ENCODE measurements at places on chromosomes 12 and 14. TPM values are rescaled to one million over a fixed set of nuclear protein-coding genes. Genes with fewer than 3 reads are reported as not detected.

Gene PPP2R5E
- total RNA-seq: 59.0 TPM

Gene RFC5
- total RNA-seq: 34.5 TPM

Gene PTPN6
- total RNA-seq: 34.5 TPM

Gene RDH16
- total RNA-seq: 0.85 TPM

Gene DIP2B
- 22.0 TPM for total RNA-seq

Gene NTS
- total RNA-seq: 22.1 TPM

DNA sequence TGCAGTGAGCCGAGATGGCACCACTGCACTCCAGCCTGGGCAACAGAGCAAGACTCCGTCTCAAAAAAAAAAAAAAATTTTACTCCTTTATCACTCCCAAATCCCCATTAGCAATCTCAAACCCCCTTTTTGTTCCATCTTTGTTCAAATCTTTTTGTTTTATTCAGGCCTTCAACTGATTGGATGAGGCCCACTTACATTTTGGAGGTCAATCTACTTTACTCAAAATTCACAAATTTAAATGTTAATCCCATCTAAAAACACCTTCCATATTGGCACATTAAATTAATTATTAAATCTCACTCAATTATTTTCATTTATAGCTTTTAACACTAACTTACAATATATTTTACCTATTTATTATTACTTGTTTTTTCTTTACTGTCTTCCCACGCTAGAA lies 27.0 kb upstream of the TXNRD1 start:
- no peak overlapping the region for H3K4me3 ChIP-seq
- no peaks in the 10 kb centered on the region for H3K27me3 ChIP-seq
- no peak for DNase-seq
- H3K27ac ChIP-seq: no peak overlapping the region
- peaks cover 11% of the 10 kb centered on the region for H3K36me3 ChIP-seq

GRCh38 chr14:99633141-99633540 lies 11.8 kb upstream of the HHIPL1 start:
- H3K27ac ChIP-seq: no peak overlapping the region
- H3K27me3 ChIP-seq: no peaks in the 10 kb centered on the region
- no peaks in the 10 kb centered on the region for H3K36me3 ChIP-seq

- H3K4me1 ChIP-seq: no peaks in the 10 kb centered on the region
- H3K4me3 ChIP-seq: no peak overlapping the region
- peaks cover 39% of the 10 kb centered on the region for H3K36me3 ChIP-seq
- no peak for DNase-seq
- H3K27me3 ChIP-seq: no peaks in the 10 kb centered on the region
- H3K27ac ChIP-seq: no peak overlapping the region
These were observed 7.1 kb downstream of the NR2C1 start for GRCh38 chr12:95066091-95066855.

GRCh38 chr14:31947076-31947475 lies 130.0 kb upstream of the ARHGAP5 start:
- peaks cover 39% of the 10 kb centered on the region for H3K4me1 ChIP-seq
- H3K27ac ChIP-seq: no peak overlapping the region
- no peaks in the 10 kb centered on the region for H3K36me3 ChIP-seq
- no peaks in the 10 kb centered on the region for H3K27me3 ChIP-seq

DNA sequence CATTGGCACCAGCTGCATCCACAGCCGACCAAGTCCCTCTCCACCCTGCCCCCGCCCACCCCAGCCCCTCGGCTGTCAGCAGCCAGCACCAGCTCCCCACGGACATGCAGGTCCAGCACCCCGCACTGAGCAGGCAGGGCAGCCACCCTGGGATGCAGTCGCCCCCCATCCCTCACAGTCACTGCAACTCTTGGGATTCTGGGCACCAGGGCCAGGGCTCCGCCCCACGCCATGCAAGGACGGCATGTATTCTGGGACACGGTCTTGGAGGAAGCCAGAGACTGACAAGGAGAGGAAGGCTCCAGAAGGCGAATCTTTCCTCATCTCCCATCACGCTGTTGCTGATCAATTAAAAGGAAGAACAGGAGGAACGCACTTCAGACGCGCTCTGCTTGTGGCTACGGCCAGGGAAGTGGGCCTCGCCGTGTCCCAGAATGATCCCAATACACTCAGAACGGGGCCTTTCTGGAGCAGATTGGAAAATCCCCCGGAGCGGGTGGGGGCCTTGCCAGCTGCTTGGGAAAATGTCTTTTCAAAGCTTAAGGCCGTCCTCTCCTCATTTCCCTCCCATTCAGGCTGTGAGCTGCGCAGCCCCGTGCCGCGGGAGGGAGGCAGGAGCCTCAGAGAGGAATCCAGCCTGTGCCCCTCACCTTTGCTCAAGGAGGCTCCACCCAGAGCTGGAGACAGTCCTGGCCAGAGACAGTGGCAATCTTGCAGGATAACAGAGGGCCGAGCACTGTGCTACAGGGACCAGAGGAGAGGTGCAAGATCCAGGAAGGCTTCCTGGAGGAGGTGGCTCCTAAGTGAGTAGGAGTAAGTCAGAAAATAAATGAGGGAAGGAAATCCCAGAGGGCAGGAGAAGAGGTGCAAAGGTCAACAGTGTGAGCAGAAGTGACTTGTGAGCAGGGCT lies 54.1 kb upstream of the DIO3 start:
- 0 out of 2 replicates have a peak, but pooled peaks cover 2% of the 10 kb centered on the region for H3K4me1 ChIP-seq
- H3K4me3 ChIP-seq: no peak overlapping the region

GRCh38 chr12:111260732-111261131 lies 108.2 kb downstream of the PHETA1 start:
- peak overlapping the region; percentile 53 for H3K27ac ChIP-seq
- H3K4me3 ChIP-seq: no peak overlapping the region
- no peaks in the 10 kb centered on the region for H3K36me3 ChIP-seq
- H3K4me1 ChIP-seq: no peaks in the 10 kb centered on the region

DNA sequence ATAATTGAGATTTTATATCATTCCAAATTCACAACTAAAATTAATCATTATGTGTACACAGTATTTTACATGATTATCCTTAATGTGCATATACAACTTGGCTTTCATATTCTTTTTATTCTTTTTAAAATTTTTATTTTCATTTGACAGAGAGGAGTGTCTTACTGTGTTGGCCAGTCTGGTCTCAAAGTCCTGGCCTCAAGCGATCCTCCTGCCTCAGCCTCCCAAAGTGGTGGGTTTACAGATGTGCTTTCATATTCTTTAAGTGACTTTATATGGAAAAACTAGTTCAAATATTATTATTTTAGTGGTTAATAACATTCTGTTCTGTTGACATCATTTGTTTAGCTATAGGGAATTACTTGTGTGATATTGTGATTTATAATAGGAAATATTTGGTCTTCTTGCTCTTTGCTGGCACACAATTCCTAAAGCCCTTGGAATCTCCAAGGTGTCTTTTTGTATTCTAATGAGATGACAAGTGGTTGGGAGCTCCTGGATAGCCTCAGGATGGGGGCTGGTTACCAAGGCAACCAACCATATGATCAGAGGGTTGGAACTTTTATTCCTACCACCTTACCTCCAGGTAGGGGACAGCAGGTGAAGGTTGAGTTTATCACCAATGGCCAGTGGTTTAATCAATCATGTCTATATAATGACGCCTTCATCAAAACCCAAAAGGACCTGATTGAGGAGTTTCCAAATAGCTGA lies 16.0 kb upstream of the ZNF410 start:
- peaks cover 14% of the 10 kb centered on the region for H3K36me3 ChIP-seq
- H3K27me3 ChIP-seq: no peaks in the 10 kb centered on the region
- H3K4me1 ChIP-seq: peaks cover 4% of the 10 kb centered on the region
- no peak overlapping the region for H3K4me3 ChIP-seq
- no peak overlapping the region for H3K27ac ChIP-seq

- peak; percentile 62 for DNase-seq
- no peak overlapping the region for H3K27ac ChIP-seq
- peaks cover 6% of the 10 kb centered on the region for H3K27me3 ChIP-seq
- peaks cover 27% of the 10 kb centered on the region for H3K4me1 ChIP-seq
These were observed 31.7 kb upstream of the TUBA1C start for GRCh38 chr12:49232940-49233841.

DNA sequence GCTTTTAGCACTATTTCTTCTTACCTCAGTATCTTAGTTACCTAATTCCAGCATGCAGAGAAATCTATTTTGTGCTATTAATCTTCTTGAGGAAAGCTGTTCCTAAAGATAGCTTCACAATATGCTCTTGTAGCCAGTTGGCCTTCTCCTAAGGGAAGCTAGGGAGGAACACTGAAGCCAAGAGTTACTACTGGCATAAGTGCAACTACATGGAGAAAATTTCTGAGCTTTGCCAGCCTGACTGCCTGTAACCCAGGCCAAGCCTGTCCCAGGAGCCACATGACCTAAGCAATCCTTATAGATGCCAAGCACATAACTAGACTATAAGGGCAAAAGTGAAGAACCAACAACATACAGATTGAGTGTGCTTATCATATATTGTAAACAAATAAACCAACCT lies 890.2 kb downstream of the FLRT2 start:
- peaks cover 4% of the 10 kb centered on the region for H3K36me3 ChIP-seq
- H3K27me3 ChIP-seq: no peaks in the 10 kb centered on the region
- H3K27ac ChIP-seq: no peak overlapping the region

DNA sequence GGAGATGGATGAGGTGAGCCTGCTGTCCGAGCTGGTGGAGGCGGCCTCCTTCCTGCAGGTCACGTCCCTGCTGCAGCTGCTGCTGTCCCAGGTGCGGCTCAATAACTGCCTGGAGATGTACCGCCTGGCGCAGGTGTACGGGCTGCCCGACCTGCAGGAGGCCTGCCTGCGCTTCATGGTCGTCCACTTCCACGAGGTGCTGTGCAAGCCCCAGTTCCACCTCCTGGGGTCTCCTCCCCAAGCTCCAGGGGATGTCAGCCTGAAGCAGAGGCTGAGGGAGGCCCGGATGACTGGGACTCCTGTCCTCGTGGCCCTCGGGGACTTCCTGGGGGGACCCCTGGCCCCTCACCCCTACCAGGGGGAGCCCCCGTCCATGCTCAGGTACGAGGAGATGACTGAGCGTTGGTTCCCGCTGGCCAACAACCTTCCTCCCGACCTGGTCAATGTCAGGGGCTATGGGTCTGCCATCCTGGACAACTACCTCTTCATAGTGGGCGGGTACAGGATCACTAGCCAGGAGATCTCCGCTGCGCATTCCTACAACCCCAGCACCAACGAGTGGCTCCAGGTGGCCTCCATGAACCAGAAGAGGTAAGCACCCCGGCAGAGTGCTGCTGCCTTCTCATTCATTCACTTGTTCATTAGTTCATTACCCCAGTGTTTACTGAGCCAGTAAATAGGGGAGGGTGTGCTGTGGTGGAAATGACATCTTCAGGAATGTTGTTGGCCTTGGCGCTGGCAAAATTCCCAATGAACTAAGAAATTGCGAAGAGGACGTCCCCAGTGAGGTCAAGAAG lies 774 bp upstream of the MANSC4 start:
- peak overlapping the region; percentile 38 for H3K27ac ChIP-seq
- peak; percentile 21 for DNase-seq
- peak overlapping the region; percentile 71 for H3K4me3 ChIP-seq
- H3K36me3 ChIP-seq: peaks cover 18% of the 10 kb centered on the region
- no peaks in the 10 kb centered on the region for H3K27me3 ChIP-seq

DNA sequence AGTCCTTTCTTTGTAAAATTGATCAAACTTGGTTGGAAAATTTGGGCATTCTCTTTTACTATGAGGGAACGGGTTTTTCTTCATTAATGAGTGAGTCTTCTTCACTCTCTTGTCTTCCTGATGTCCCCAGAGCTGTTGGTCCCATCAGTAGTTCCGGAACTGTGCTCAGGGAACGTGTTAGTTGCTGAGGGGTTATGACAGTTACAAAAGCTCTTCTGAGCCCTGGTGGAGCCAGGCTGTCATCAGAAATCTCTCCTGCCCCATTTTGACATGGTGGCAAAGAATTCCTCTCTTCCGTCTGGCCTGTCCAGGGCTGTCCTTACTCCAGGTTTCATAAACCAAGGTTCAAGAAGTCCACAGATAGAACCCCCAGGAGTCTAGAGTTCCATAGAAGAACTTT lies 208.5 kb downstream of the SLC41A2 start:
- H3K27me3 ChIP-seq: no peaks in the 10 kb centered on the region
- peak overlapping the region; percentile 14 for H3K4me3 ChIP-seq

DNA sequence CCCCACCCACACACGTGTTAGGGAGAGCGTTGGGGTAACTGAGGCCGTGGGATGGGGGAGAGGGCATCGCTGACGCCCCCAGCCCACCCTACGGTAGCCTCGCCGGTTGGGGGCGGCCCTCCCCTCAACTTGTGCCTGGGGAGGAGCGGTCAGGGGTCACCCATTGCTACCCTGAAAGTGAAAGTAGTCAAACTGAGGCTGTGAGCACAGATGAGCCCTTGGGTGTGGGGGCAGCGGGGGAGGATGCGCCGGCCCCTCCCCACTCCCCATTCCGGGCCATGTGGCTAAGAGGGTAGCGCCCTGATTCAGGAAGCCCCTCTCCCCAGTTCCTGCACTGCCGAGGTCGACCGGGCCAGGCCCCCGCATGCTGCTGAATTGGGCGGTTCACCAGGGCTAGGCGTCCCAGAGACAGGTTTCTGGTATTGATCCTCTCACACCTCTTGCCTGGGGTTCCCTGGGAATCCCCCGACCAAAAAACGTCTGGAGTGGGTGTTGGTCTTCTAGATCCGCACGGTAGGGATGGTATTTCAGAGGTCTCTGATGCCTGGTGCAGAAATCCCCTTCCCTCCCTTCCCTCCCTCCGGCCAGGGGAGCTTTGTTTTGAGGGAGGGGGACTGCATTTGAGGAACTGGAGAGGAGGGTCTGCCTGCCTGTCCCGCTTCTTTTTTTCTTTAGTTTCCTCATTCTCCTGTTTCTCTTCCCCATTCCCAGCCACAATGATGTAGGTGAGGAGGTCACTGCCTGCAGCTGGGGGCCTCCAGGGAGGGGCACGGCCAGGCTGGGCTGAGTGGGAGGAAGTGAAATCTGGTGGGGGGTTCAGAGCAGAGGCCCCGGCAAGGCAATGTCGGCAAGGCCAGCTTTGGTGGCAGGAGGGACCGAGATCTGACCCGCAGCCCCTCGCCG lies 1.0 kb downstream of the SH2B3 start:
- H3K27ac ChIP-seq: peak overlapping the region; percentile 68
- H3K36me3 ChIP-seq: no peaks in the 10 kb centered on the region
- 0 out of 2 replicates have a peak, but pooled peaks cover 2% of the 10 kb centered on the region for H3K27me3 ChIP-seq
- peak overlapping the region; percentile 80 for H3K4me3 ChIP-seq
- peaks cover 60% of the 10 kb centered on the region for H3K4me1 ChIP-seq
- DNase-seq: no peak

- H3K27me3 ChIP-seq: no peaks in the 10 kb centered on the region
- peaks cover 33% of the 10 kb centered on the region for H3K4me1 ChIP-seq
- no peaks in the 10 kb centered on the region for H3K36me3 ChIP-seq
- H3K27ac ChIP-seq: no peak overlapping the region
- DNase-seq: no peak
- H3K4me3 ChIP-seq: no peak overlapping the region
These were observed 126.4 kb downstream of the BRMS1L start for GRCh38 chr14:35952584-35952983.

All from WTC11 (cell line).